ENCODE measurements at places on chromosomes 16 and 17.

DNA sequence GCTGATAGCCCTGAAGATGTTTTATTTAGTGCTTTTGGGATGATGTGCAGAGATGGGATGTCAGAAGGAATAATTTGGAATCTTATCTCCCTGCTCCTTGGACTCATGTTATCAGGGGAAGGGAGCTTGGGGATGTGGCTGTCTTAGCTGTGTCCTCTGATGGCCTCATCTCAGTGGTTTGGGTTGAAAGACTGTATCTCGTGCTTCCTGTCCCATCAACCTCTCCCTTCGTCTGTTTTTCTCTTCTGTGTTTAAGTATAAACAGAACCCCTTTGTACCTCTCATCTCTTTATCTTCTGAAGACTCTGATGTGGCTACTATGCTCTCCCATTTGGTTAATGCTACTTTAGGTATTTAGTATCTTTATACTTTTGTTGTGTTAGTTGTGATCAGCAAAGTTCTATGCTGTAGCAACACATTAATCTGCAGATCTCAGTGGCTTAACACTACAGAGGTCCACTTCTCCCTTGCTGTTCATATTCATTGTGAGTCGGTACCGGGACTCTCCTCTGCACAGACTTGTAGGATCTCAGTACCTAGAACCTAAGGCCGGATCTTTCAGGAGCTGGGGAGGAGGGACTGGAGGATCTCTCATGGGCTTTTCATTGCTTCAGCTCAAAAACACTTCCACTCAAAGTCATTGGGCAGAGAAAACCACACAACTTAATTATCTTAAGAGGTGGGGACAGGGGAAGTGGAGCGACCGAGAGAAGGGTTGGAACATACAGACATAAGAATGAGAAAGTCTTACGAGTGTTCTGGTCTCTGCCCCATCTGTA lies 28.8 kb downstream of the PRKCA start:
- no peak for DNase-seq

DNA sequence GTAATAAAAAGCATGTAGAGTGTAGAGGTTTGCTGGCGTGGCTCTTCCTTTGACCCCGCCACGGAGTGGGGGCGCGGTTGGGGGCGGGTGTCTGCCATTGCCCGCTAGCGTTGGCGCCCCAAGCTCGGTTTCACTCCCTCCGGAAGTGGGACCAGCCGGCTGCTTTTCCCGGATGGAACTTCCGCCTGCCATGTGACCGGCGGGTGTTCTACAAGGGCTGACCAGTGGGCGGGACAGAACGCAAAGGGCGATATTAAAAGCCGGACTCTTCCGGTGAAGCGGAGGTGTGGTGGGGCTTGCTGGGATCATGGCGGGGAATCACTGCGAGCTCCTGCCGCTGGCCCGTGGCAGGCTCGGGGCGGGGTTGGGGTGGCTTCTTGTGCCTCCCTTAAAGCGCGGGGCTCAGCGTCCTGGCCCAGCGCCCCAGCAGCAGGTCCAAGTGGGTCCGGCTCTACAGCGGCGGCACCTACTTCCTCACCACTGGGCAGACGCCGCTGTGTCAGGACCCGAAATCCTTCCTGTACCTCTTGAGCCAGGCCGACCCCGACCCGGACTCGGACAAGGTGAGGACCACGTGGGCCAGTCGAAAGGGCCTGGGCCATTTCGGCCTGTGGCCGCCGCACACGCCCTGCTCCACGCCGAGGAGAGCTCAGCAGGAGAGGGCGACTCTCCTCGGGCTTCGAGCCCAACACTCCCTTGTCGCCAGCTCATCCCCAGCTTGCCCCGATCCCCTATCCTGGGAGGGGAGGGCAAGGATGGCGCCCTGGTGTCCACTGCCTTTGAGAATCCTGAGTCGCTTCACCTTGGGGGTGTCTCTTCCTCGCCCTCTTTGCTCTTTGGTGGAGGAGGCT lies 65.6 kb downstream of the PDPK1 start:
- peak; percentile 65 for DNase-seq

DNA sequence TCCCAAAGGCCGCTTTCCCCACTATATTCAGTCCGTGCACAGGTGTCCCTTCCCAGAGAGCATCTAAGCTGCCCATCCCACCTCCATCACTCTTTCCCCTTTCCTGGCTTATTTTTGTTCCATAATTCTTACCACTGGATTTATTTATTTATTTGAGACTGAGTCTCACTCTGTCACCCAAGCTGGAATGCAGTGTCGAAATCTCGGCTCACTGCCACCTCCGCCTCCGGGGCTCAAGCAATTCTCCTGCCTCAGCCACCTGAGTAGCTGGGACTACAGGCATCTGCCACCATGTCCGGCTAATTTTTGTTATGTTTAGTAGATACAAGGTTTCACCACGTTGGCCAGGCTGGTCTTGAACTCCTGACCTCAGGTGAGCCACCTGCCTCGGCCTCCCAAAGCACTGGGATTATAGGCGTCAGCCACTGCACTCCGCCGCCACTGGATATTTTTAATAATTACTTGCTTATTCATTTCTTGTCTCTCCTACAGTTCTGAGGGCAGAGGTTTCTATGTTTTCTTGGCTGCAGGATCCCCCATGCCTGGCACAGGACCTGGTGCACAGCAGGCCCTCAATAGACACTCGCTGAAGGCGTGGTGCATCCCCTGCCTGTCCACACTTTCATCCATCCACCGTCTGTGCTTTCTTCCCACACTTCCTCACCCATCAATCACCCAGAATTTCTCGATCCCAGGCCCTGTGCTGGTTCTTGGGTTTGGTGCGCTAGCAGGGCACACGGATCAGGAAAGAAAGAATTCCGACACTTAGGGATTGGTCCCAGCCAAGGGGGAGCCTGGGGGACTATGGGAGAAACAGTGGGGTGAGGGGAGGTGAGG lies 9.9 kb upstream of the ADGRG1 start:
- DNase-seq: no peak

GRCh38 chr16:28924762-28925385 lies at the start of gene RABEP2:
RABEP2 (minus strand) TSS chr16:28925238; CDS start chr16:28925163, 75 bp downstream.
- peak; percentile 92 for DNase-seq

DNA sequence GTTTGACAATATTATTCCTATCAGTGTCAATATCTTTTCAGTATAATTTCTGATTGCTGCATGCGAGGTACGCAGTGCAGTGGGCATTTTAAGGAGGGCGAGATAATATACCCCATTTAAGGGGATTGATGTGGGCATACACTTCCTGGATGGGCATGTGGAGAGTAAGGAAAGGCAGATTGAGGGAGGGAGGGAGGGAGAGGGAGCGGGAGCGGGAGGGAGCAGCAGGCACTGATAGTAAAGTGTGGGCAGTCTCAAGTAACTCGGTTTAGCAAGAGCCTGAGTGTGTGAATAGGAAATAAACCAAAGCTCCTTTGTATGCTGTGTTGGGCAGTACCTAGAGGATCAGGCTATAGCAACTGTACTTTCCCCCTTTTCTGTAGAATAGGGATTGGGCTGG lies 5.1 kb downstream of the BPTF start:
- DNase-seq: no peak
